ENCODE measurements at places on chromosomes 2 and 18.
A peak's percentile ranks its signal among the peaks of the same experiment; 100 is the strongest.

GRCh38 chr2:46970334-46971288 is 55.0 kb upstream of the MCFD2 start:
- no peak for DNase-seq

DNA sequence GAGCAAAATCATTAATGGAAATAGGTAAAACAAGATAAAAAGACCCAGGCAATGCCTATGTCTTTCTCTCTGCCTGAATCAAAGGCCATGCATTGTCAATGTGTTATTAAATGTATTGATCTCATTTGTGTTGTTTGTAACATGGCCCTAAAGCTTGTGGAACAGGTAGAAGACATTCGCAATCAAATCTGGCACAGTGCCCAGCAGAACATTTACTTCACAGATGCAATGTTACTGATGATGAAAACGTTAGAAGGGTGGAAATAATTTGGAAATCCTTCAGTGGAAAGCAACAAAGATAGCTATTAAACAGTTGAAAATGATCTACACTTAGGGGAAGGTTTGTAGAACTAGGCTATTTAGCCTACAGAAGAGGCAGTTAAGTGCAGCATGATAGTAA is 368.2 kb downstream of the EPHA4 start:
- no peak for DNase-seq

GRCh38 chr2:62038975-62039771 is 133.7 kb downstream of the COMMD1 start:
- DNase-seq = no peak

GRCh38 chr2:181157326-181157725 is 176.9 kb downstream of the UBE2E3 start:
- no peak for DNase-seq

DNA sequence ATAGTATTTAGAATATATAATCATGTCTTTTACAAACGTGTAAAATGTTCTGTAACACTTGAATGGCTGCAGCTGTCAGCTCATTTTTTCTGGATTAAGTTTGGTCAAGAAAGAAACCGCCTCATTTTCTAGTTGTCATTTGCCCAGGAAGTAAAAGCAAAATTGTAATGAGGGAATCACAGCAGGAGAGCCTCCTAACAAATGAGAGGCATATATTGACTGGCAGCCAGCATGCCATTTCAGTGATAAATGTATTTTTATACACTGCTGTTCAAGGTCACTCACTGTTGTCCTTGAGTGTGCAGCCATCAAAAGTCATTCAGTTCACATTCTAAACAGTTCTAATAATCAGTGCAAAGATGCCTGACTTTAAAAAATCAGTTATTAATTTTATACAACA is 144.3 kb upstream of the BOD1L2 start:
- peak; percentile 84 for DNase-seq

GRCh38 chr2:190891372-190891771 is 10.8 kb downstream of the GLS start:
- DNase-seq = no peak

GRCh38 chr2:70723286-70723885 is 44.6 kb downstream of the ADD2 start:
- no peak for DNase-seq
